ENCODE measurements at places on chromosomes 16 and 17. TPM values are rescaled to one million over a fixed set of nuclear protein-coding genes. Genes with fewer than 3 reads are reported as not detected.

The ITGA2B gene
- not detected for total RNA-seq

The RNF222 gene
- not detected for total RNA-seq

The SCIMP gene
- total RNA-seq, result not detected

The OR1F1 gene
- not detected for total RNA-seq

The KRT33B gene
- total RNA-seq, result not detected

The ATAD5 gene
- 1.3 TPM for total RNA-seq

The FA2H gene
- total RNA-seq, result not detected

The FBXO39 gene
- total RNA-seq, result 4.7 TPM

The DEXI gene
- 38.8 TPM for total RNA-seq

The CHST4 gene
- total RNA-seq, result not detected

The PCGF2 gene
- 5.5 TPM for total RNA-seq

The COIL gene
- 18.0 TPM for total RNA-seq

The TMEM204 gene
- total RNA-seq, result 45.3 TPM

The DNAAF8 gene
- total RNA-seq, result 3.5 TPM

The LITAF gene
- 69.1 TPM for total RNA-seq

The SLC5A11 gene
- not detected for total RNA-seq

The RAB37 gene
- 5.0 TPM for total RNA-seq

The AANAT gene
- not detected for total RNA-seq

The SLC22A31 gene
- not detected for total RNA-seq

The C17orf50 gene
- total RNA-seq, result not detected

All from uterus (tissue), 4 donors.